ENCODE measurements at places on chromosomes 2 and 18. TPM values are rescaled to one million over a fixed set of nuclear protein-coding genes. Genes with fewer than 3 reads are reported as not detected.

Gene TEKT4
- 0.20 TPM for polyA plus RNA-seq

Gene SLC4A3
- polyA plus RNA-seq: 9.6 TPM

Gene B3GNT7
- polyA plus RNA-seq: 3.7 TPM

Gene IL1R1
- 28.5 TPM for polyA plus RNA-seq

Data from left renal cortex interstitium (tissue), 4 donors.